ENCODE measurements at places on chromosomes 7 and 10. TPM values are rescaled to one million over a fixed set of nuclear protein-coding genes. Genes with fewer than 3 reads are reported as not detected.

DNA sequence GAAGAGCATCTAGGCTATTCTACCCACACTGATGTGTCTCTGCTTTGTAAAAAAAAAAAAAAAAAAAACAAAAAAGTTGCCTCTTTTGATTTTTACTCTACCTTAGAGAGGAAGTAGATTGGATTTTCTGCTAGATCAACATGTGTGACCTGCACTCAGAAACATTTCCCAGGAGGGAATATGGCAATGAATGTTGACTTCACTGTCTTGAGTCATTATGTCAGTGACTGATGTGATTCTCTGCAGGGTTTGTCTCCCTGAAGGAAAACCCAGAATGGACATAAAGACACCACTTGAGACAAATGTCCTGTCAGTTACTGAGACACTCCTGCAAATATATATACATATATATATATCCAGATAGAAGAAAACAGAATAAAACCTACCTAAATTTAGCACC lies 370.3 kb downstream of the BMPER start:
- H3K36me3 ChIP-seq = no peaks in the 10 kb centered on the region
- H3K4me1 ChIP-seq = no peaks in the 10 kb centered on the region
- no peak overlapping the region for H3K4me3 ChIP-seq
- no peaks in the 10 kb centered on the region for H3K27me3 ChIP-seq
- H3K27ac ChIP-seq = no peak overlapping the region

- H3K36me3 ChIP-seq = no peaks in the 10 kb centered on the region
- peak overlapping the region; percentile 63 for H3K27ac ChIP-seq
- no peaks in the 10 kb centered on the region for H3K27me3 ChIP-seq
- no peak for DNase-seq
Measured at GRCh38 chr10:73589563-73590126, 1.5 kb downstream of the USP54 start.

- H3K36me3 ChIP-seq = no peaks in the 10 kb centered on the region
- H3K27ac ChIP-seq = no peak overlapping the region
- no peaks in the 10 kb centered on the region for H3K4me1 ChIP-seq
- no peak overlapping the region for H3K4me3 ChIP-seq
- H3K27me3 ChIP-seq = no peaks in the 10 kb centered on the region
- no peak for DNase-seq
Measured at GRCh38 chr10:69096045-69096444, 8.1 kb downstream of the SRGN start.

DNA sequence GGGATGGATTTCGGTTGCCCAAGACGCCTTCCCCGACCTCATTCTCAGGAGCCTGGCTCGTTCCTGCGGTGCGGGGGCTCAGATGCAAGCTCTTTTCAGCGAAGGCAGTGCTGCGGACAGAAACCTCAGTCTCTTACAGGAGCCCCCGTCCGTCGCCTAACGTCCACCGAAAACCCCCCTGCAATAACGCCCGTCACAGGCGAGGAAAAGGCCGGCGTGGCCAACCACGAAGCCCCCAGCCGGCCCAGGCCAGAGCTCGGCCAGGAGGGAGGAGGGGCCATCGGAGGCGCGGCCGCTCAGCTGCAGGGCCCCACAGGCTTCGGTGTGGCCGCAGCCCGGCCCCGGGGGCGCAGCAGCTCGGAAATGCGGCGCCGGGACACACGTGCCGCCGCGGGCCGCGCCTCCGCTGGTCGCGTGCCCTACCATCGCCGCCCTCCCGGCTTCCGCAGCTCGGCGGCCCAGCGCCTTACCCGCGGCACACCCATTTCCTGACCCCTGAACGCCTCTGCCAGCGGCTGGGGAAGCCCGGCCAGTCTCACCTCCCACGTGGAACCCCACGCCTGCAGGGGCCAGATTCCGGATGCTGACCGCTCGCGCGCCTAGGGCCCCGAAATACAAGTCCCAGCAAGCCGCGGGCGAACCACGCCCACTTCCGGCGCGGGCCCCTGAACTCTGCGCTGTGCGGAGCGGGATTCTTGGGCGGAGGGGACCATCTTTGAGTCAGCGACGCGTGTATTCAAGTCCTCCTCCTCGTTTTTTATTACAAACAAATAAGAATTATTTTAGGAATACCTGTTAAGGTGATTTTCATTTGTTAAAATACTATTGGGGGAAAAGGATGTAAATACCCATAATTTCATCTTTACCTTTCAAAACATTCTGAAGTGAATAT lies at the start of gene ZNF239:
Gene ZNF239 (minus strand): TSS at position 616 of the 892 bp plus-strand sequence. CDS start 16,537 bp downstream, outside the sequence.
- no peaks in the 10 kb centered on the region for H3K36me3 ChIP-seq
- H3K4me3 ChIP-seq = peak within 1 kb of the TSS; percentile 65
- no peaks in the 10 kb centered on the region for H3K27me3 ChIP-seq
- peak; percentile 56 for DNase-seq
- peaks cover 24% of the 10 kb centered on the region for H3K4me1 ChIP-seq

DNA sequence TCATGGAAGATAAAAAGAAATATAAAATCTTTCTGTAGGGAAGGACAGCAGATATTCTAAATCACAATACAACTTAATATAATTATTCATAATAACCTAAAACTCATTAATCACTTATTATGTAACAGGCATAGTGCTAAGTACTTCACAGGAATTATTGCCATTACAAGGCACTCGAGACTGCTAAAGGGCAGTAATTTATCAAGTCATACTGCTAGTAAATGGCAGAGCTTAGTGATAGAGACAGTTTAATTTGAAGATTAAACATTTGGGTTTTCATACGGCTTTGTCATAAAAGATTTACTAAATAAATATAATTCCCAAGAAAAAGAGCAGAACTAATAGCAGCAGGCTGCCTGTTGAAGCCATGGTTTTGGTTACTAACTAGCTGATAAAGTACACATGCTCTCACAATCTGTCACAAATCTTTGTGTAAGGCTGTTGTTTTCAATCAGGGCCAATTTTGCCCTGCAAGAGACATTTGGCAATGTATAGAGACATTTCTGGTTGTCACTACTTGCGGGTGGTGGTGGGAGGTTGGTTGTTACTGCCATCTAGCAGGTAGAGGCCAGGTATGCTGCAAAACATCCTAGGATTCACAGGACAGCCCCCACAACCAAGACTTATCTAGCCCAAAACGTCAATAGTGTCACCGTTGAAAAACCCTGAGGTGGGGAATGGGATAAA lies 233.3 kb upstream of the CACNA2D1 start:
- H3K36me3 ChIP-seq = no peaks in the 10 kb centered on the region
- H3K27me3 ChIP-seq = no peaks in the 10 kb centered on the region
- H3K4me3 ChIP-seq = no peak overlapping the region
- no peaks in the 10 kb centered on the region for H3K4me1 ChIP-seq

- H3K27ac ChIP-seq = no peak overlapping the region
- H3K36me3 ChIP-seq = no peaks in the 10 kb centered on the region
- DNase-seq = no peak
- no peaks in the 10 kb centered on the region for H3K4me1 ChIP-seq
- peaks cover 36% of the 10 kb centered on the region for H3K27me3 ChIP-seq
- H3K4me3 ChIP-seq = no peak overlapping the region
Measured at GRCh38 chr10:111083222-111084095, 6.6 kb downstream of the ADRA2A start.

GRCh38 chr7:49398746-49399145 lies 374.7 kb upstream of the VWC2 start:
- no peak for DNase-seq
- no peaks in the 10 kb centered on the region for H3K4me1 ChIP-seq
- H3K36me3 ChIP-seq = no peaks in the 10 kb centered on the region
- H3K27me3 ChIP-seq = no peaks in the 10 kb centered on the region
- H3K27ac ChIP-seq = no peak overlapping the region
- no peak overlapping the region for H3K4me3 ChIP-seq

DNA sequence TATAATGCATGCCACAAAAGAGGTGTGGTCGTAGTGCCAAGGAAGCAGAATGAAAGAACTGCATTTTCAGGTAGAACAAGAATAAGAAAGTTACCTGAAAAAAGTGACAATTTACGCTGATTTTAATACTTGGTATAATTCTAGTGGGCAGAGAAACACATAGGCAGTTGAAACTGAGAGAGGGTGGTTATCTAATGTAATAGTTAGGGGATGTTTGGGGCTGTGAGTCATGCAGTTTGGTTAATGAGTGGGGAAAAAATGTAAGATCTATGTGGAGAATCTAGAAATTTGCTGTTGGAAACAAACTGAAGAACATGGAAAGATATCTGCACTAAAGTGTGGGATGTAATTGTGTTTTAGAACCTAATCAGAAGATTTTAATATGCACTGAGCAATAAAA lies 33.7 kb downstream of the ZNF37A start:
- H3K27ac ChIP-seq = no peak overlapping the region
- no peaks in the 10 kb centered on the region for H3K36me3 ChIP-seq
- DNase-seq = no peak
- H3K4me1 ChIP-seq = no peaks in the 10 kb centered on the region
- no peaks in the 10 kb centered on the region for H3K27me3 ChIP-seq

GRCh38 chr10:78523453-78523852 lies 489.8 kb downstream of the RPS24 start:
- no peaks in the 10 kb centered on the region for H3K27me3 ChIP-seq
- H3K4me1 ChIP-seq = no peaks in the 10 kb centered on the region

- H3K36me3 ChIP-seq = no peaks in the 10 kb centered on the region
Measured at GRCh38 chr7:4182605-4183300, 499.3 kb upstream of the FOXK1 start.

DNA sequence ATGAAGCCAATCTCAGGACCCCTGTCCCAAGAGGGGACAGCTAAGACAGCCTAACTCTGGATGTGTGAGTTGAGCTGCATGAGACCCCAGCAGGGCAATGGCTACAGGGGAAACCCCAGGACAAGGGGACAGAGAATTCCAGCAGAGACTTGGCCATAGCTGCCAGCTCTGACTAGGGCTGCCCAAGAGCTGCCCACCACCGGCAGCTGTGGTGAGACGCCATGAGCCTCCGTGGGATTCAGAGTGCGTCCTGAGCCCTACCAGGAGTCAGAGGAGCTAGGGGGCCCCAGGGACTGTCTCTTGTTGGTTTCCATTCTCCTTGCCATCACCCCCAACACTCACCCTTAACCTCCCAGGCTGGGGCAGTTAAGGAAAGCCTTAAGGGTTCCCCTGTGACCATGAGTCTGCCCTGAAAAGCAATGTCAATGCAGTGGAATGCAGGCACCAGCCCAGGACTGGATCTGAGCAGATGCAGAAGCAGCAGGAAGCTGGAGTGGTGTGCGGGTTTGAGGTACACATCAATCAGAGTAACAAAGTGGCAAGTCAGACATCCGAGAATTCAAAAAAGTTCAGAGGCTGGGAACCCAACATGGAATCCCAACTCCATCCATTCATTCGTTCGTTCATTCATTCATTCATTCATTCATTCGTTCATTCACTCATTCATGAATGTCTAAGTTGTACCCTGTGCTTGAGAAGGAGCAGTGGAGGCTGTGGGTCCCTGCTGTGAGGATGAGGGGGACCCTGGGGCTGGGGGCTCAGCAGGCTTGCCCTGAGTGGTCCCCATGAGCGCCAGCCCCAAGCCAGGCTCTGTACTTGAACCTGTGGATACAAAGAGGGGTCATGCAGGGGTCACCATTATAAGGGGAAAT lies 52.9 kb downstream of the C10orf120 start:
- H3K4me1 ChIP-seq = no peaks in the 10 kb centered on the region
- no peak overlapping the region for H3K27ac ChIP-seq
- H3K36me3 ChIP-seq = no peaks in the 10 kb centered on the region
- DNase-seq = no peak

DNA sequence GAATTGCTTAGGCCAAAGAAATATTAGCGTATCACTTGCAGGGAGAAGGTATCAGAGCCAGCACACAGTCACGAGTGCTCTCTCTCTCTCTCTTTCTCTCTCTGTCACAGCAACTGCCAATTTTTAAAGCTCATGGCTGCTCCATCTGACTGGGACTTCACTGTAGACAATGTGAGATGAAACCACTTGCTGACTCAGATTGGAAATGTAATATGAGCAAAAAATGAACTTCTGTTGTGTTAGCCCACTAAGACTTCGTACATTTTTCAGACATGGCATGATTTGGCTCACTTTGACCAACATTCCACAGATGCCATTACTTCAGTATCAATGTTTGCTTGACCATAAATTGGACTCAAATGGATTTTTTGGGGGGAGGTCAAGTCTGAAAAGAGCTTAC lies 68.1 kb downstream of the DGKB start:
- H3K36me3 ChIP-seq = no peaks in the 10 kb centered on the region
- H3K4me3 ChIP-seq = no peak overlapping the region
- no peak overlapping the region for H3K27ac ChIP-seq
- H3K27me3 ChIP-seq = no peaks in the 10 kb centered on the region
- H3K4me1 ChIP-seq = no peaks in the 10 kb centered on the region
- DNase-seq = no peak

GRCh38 chr7:17532861-17533404 lies 234.5 kb downstream of the AHR start:
- no peaks in the 10 kb centered on the region for H3K4me1 ChIP-seq
- no peaks in the 10 kb centered on the region for H3K36me3 ChIP-seq
- no peaks in the 10 kb centered on the region for H3K27me3 ChIP-seq

DNA sequence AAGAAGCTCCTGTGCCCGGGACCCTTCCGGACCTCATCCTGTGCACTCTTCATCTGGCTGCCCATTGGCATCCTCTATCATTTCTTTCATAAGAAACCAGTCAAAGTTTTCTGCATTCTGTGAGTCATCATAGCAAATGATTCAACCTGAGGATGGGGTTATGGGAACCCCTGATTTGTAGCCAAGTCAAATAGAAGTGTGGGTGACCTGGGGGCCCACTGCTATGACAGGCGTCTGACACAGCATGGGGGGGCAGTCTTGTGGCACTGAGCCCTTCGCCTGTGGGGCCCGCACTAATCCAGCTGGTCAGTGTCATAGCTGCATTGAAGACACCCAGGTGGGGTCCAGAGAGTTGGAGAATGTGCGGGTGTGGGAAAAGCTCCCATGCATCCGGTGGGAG lies 230.4 kb downstream of the USP6NL start:
- no peak overlapping the region for H3K27ac ChIP-seq
- no peaks in the 10 kb centered on the region for H3K4me1 ChIP-seq

The STOX1 gene
- total RNA-seq = 2.1 TPM

The ZNF789 gene
- total RNA-seq = 7.1 TPM

The CYP26C1 gene
- total RNA-seq = 0.19 TPM

The RASSF4 gene
- total RNA-seq = 7.4 TPM

The GTF2IRD1 gene
- total RNA-seq = 27.5 TPM

The HOXA11 gene
- total RNA-seq = not detected

The ZNF316 gene
- 15.5 TPM for total RNA-seq

The LEP gene
- total RNA-seq = not detected

The ACTR3C gene
- total RNA-seq = 25.6 TPM

The OR2A5 gene
- total RNA-seq = not detected

The POM121L12 gene
- total RNA-seq = not detected

The CH25H gene
- total RNA-seq = 7.2 TPM

All from esophagus squamous epithelium (tissue), 5 donors.